ENCODE measurements at places on chromosomes 2 and 18.

GRCh38 chr2:68753318-68753717, 18.7 kb downstream of the ARHGAP25 start:
- DNase-seq: no peak

GRCh38 chr2:172106108-172106961, 3.6 kb upstream of the DLX2 start:
- DNase-seq: no peak

DNA sequence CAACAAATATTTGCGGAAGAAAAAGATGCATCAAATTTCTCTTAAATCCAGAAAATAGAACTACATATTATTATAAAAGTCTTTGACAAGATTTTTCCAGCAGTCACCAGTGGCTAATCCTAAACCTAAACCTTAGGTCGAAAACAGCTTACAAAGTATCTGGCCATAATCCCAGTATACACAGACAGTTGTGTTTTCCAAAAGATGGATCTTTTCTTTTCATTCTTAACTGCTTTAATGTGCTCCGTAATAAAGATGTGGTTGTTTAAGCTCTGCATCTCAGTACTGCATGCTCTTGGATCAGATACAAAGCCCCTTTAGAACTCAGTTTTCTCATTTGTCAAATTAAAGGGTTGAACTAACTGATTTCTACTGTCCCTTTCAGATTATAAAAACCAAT, 247.8 kb downstream of the TXNL1 start:
- no peak for DNase-seq

- no peak for DNase-seq
These were observed 27.2 kb upstream of the COBLL1 start for GRCh38 chr2:164868563-164869419.

GRCh38 chr18:23238651-23239349, 103.5 kb downstream of the CABLES1 start:
- DNase-seq: no peak

DNA sequence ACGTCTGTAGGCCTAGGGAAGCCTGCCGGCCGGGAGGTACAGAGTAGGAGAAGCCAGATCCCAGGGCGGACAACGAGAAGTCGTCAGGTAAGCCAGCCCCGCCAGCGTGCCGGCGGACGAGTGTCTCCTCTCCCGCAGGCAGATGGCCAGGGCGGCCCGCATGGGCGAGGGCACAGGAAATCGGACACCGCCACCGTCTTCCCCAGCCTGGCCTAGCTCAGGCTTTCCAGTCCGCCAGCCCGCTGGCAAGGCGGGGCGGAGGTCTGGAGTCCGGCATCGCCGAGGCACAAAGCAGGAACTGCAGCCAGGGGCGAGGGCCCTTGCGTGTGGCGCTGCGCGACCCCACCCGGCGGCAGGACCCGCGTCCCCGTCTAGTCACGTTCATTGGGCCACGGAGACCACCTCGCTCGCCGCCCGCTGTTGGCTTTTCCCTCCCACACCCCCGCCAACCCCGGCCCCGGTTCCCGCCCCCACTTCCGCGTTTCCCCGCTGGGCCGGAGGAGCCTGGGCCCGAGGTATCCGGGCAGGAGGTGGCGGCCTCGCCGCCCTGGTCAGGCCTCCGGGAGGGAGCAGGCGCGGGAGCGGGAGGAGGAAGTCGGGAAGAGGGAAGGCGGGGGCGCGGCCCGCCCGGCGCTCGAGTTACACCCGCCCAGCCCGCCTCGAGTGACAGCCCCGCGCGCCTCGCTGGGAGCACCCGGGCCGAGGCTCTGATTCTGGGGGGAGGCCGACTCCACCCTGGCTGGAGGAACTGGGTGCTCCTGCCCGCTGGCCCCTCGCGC, at the start of gene GPD2:
TSS of gene GPD2 (plus strand) at position 662 of the 779 bp plus-strand sequence. CDS start 39,727 bp downstream, outside the sequence.
- peak; percentile 42 for DNase-seq

DNA sequence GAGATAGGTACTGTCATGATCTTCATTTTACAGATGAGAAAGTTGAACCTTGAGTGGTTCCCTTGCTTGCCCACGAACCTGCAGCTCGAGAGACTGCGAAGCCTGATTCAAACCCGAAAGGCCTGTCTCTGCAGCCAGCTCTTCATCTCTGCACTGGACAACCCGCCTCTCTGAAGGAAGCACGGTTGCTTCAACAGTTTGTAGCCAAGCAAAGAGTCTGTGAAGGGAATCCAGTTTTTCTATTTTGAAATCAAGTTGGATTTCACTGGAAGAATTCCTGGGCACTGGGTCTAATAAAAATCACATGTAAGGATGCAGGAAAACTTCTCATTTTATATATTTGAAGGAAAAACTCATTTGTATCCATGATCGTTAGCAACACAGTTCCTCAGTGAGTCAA, 21.3 kb upstream of the ICOS start:
- no peak for DNase-seq

DNA sequence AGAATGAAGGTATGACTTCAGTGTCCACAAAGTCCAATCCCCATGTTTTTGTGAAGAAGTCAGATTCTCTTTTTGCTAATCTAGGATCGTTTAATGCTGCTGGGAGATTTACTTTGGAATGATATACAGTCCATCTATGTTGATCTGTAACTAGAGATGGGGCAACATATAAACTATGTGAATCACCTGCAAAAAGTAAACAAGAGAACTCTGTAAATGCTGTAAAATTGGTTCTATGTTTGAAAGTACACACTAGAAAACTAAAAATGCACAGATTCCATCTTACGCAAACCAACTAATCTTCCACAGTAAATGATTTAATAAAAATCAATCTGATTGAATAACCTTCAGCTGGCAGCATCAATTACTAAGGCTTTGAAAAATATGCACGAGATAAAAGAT, 37.5 kb downstream of the VPS54 start:
- DNase-seq: no peak

DNA sequence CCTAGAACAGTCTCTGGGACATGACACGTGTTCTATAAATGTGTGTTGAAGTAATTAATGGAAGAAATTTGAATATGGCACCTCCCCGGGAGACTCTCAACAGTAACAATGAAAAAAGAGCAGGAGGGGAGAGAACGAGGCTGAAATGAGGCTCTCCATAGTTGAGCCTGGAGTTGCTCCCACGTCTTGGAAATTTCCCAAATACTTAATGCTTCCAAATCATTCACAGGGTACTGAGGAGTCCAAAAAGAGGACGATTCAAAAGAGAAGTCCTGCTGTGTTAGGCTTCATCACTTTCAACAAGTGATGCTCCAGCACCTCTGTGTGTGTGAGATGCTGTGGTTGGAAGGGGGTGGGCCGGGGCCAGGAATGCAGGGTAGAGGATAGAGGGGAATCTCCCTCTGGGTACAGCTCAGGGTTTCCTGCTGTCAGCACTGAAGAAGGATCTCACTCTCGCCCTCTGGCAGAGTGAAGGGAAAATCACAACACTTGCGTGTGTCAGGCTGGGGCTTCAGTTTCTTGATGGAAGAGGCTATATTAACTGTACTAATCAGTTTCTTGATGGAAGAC, 18.1 kb upstream of the ZNF407 start:
- DNase-seq: no peak

DNA sequence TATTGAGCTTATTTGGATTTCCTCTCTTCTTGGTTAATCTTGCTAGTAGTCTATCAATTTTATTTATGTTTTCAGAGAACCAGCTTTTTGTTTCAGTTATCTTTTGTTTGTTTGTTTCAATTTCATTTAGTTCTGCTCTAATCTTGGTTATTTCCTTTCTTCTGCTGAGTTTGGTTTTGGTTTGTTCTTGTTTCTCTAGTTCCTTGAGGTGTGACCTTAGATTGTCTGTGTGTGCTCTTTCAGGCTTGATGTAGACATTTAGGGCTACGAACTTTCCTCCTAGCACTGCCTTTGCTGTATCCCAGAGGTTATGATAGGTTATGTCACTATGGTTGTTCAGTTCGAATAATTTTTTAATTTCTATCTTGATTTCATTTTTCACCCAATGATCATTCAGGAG, 141.6 kb downstream of the ZNF236 start:
- no peak for DNase-seq

DNA sequence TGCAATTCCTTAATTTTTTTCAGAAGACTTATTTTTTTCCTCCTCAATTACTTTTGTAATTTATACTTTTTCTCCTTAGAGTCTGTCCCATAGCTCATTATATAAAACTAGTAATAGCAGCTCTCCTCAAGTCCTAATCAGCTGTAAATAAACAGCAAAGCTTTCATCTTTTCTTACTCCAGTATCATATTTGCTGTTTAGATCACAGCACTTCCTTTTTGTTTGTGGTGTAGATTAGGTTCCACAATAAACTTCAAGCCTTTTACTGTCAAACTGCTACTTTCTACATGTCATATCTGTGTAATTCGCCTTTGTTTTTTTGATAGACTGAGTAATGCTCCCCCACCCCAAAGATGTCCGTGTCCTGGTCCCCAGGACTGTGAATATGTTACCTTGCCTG, 25.5 kb downstream of the GCG start:
- no peak for DNase-seq

GRCh38 chr2:237932731-237933131, 34.1 kb upstream of the UBE2F start:
- no peak for DNase-seq

GRCh38 chr2:34012715-34013302, 413.7 kb upstream of the FAM98A start:
- DNase-seq: no peak

GRCh38 chr2:12081481-12082210, 335.2 kb downstream of the LPIN1 start:
- DNase-seq: no peak

DNA sequence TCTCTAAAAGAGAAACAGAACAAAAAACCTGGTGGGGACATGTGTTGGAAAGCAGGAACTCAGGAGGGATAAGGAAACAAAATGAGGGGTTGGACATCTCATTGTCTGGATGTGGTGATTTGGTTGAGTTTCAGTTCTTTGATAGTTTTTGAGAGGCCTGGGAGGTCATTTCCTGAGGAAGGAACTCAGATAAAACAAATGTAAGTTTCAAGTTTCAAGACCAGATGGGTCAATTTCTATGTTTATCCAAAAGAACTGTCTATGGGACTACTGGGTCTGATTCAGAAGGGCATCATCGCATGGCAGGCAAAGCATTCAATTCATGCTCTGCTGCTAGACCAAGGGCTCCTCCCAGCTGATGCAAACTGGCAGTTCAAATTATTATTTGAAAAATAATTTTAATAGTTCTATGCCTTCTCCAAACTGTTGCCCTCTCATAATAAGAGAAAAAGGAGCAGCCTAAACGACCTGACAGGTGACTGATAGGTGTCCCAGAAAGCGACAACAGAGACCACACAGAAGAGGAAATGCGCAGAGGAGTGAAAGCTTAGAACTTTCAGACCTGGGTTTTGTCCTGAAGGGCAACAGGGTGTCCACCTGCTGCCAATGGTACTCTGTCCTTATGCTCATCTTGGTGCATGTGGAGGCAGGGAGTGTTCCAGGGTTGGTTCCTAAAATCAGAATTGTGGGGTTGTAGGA, 39.3 kb upstream of the SH3RF3 start:
- DNase-seq: no peak

- DNase-seq: peak; percentile 11
These were observed 34.1 kb upstream of the REEP1 start for GRCh38 chr2:86371527-86371926.

GRCh38 chr2:100818606-100819369, 1.2 kb upstream of the NPAS2 start:
- no peak for DNase-seq

DNA sequence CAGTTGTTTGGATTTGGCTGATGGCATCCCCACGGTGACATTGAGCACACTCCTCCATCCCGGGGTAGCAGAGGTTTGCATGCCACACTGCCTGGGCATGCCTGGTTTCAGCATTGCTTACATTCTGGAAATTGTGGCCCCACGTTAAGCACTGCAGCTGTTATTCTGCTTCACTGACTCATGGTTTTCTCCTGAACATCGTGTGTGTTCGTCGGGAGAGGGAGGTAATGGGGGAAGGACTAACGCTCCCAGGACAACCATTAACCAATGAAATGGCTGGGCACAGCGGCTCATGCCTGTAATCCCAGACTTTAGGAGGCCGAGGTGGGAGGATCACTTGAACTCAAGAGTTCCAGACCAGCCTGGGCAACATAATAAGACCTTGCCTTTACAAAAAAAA, 28.2 kb upstream of the YWHAQ start:
- DNase-seq: no peak

GRCh38 chr2:216572582-216573578, 60.3 kb upstream of the IGFBP2 start:
- DNase-seq: no peak

- no peak for DNase-seq
These were observed 11.1 kb upstream of the MSGN1 start for GRCh38 chr2:17805166-17805565.

GRCh38 chr2:165888171-165888570, 65.4 kb downstream of the TTC21B start:
- no peak for DNase-seq

- DNase-seq: no peak
These were observed 11.5 kb upstream of the FEZ2 start for GRCh38 chr2:36609507-36609906.

DNA sequence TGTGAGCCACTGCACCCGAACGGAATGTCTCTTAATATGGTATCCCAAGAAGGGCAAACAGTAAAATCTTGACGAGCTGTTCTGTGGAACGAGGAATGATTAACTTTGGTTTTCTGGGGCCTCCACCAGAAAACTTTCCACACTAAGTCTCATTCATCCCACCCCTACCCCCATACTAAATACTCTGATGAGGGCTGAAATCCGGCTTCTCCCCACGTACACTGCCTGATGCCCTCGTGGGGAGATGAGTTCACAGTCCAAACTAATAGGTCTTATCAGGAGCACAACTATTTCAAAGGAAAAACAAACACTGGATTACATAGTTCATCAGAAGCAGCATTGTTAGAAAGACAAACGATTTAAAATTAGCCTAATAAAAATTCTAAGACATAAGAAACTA, 49.2 kb upstream of the TCF4 start:
- no peak for DNase-seq

- no peak for DNase-seq
These were observed 2.2 kb upstream of the ERMN start for GRCh38 chr2:157327621-157328500.

DNA sequence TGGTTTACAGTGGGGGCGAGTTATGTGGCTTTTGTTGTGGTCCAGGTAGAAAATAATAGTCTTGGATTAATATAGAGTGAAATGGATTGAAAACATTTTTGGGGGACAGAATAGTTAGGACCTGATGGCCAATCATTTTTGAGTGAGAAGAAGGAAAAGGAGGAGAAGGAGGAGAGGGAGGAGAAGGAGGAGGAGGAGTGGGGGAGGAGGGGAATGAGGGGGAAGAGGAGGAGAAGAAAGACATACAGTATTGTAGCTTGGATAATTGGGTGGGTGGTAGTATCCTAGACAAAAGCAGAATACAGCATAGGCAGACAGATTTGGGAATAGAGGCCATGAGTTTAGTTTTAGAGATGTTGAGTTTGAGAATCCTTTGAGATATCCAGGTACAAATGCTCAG, 101.6 kb downstream of the GATA6 start:
- DNase-seq: no peak

DNA sequence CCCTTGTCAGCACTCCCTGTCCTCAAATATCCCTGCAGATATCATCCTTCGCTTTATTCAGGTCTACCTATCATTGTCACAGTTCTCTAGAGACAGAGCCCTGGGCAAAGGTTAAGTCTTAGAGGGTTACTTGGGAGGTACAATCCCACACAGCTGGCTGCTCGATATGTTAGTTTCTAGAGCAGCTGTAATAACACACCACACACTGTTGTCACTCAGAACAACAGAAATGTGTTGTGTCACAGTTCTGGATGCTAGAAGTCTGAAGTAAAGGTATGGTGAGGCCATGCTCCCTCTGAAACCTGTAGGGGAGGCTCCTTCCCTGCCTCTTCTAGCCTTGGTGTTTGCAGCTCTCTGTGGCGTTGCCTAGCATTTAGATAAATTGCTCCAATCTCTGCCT, 9.9 kb upstream of the RAPGEF4 start:
- DNase-seq: no peak
